Activated T-helper 1 cell treated with anti-CD3 and anti-CD28 coated beads, Interleukin-12 subunit alpha, Interleukin-12 subunit beta, Interleukin-2, Interleukin-4 antibody, amounts not matched to agents 30 ng/mL and 10 ng/mL and 1 ng/mL, durations not matched to agents 14 hours and 24 hours and 36 hours (primary cell): ENCODE measurements at places on chromosomes 1 and 21. TPM values are rescaled to one million over a fixed set of nuclear protein-coding genes. Genes with fewer than 3 reads are reported as not detected.
A peak's percentile ranks its signal among the peaks of the same experiment; 100 is the strongest.

- H3K27me3 ChIP-seq, result no peaks in the 10 kb centered on the region
- peaks cover 41% of the 10 kb centered on the region for H3K4me1 ChIP-seq
- H3K27ac ChIP-seq, result no peak overlapping the region
- no peak overlapping the region for H3K4me3 ChIP-seq
- DNase-seq, result no peak
- peaks cover 17% of the 10 kb centered on the region for H3K36me3 ChIP-seq
Measured at GRCh38 chr1:112937070-112937469, 18.9 kb downstream of the SLC16A1 start.

DNA sequence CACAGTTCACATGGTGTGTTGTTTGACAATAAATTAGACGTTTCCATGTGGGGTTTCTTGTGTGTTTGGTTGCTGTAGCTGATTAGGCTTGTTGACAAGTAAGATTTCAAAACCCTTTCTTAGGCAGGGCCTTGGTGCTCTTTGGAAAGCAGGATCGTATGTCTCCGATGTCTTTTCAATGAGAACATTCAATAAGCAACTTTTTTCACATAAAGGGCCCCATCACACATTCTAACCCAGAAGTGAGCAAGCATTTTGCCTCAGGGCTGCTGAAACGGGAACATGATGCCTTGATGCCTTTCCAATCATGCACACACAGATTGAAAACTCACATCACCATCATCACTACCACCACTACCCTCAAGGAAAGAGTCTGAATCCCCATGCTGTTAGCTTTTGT, 33.1 kb downstream of the LPAR3 start:
- no peak overlapping the region for H3K4me3 ChIP-seq
- peaks cover 63% of the 10 kb centered on the region for H3K4me1 ChIP-seq
- H3K27ac ChIP-seq, result no peak overlapping the region

- peak overlapping the region; percentile 45 for H3K4me3 ChIP-seq
- no peaks in the 10 kb centered on the region for H3K27me3 ChIP-seq
- H3K36me3 ChIP-seq, result peaks cover 2% of the 10 kb centered on the region
- H3K27ac ChIP-seq, result peak overlapping the region; percentile 85
Measured at GRCh38 chr1:168362991-168363390, 82.3 kb downstream of the TBX19 start.

DNA sequence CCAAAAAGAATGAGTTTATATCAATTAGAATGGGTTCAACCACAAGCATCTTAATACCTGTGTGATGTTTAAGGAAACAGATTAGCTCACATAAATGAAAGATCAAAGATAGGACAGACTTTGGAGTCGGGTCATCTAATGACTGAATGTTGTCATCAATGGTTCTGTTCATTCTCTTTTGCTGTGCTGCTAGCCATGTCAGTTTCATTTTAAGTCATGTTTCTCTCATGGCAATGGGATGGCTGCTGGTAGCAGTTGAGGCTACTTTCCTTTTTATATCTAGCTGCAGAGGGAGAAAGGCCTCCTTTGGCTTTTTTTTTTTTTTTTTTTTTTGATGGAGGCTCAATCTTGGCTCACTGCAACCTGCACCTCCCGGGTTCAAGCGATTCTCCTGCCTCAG, 86.9 kb upstream of the SPAG17 start:
- no peak for DNase-seq
- H3K4me3 ChIP-seq, result no peak overlapping the region
- no peaks in the 10 kb centered on the region for H3K4me1 ChIP-seq

- no peak overlapping the region for H3K27ac ChIP-seq
- H3K4me3 ChIP-seq, result no peak overlapping the region
- no peaks in the 10 kb centered on the region for H3K27me3 ChIP-seq
- H3K36me3 ChIP-seq, result no peaks in the 10 kb centered on the region
Measured at GRCh38 chr1:54604572-54605370, 18.6 kb downstream of the FAM151A start.

GRCh38 chr1:32813941-32814739, 3.0 kb downstream of the YARS1 start:
- H3K27me3 ChIP-seq, result no peaks in the 10 kb centered on the region
- DNase-seq, result no peak
- H3K27ac ChIP-seq, result peak overlapping the region; percentile 29
- peaks cover 59% of the 10 kb centered on the region for H3K36me3 ChIP-seq

DNA sequence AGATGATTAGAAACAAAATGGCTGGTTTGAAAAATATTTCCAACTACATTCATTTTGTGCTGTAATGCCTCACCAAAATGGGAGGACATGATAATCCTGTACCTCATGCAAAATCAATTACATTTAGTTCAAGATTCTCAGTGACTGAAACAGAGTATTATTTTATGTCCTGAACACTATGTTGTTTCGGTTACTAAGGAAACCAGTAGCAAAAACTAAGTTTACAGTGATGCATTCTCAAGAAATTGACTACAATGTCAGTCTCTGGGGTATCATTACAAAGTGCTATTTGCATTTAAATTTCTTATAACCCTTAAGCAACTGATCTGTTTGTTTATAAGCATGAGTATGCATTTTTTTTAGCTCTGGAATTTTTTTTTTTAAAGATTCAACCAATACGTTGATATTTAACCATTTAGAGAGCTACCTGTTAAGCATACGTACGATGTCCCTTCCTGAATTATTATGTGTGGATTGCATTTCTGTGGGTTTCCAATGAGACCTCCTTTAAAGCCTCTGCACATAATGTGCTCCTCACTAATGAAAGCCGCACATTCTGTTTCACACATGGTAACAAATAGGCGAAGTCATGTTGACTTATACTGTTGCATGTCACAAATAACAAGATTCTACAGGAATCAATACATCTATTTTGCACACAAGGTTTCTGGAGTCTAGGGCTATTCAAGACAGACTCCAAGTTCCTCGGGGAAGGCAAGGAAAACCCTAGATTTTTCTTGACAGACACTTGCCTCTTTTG, 1035.7 kb downstream of the ADGRL2 start:
- no peak overlapping the region for H3K27ac ChIP-seq
- no peaks in the 10 kb centered on the region for H3K4me1 ChIP-seq
- DNase-seq, result no peak
- H3K4me3 ChIP-seq, result no peak overlapping the region
- no peaks in the 10 kb centered on the region for H3K27me3 ChIP-seq
- H3K36me3 ChIP-seq, result no peaks in the 10 kb centered on the region

DNA sequence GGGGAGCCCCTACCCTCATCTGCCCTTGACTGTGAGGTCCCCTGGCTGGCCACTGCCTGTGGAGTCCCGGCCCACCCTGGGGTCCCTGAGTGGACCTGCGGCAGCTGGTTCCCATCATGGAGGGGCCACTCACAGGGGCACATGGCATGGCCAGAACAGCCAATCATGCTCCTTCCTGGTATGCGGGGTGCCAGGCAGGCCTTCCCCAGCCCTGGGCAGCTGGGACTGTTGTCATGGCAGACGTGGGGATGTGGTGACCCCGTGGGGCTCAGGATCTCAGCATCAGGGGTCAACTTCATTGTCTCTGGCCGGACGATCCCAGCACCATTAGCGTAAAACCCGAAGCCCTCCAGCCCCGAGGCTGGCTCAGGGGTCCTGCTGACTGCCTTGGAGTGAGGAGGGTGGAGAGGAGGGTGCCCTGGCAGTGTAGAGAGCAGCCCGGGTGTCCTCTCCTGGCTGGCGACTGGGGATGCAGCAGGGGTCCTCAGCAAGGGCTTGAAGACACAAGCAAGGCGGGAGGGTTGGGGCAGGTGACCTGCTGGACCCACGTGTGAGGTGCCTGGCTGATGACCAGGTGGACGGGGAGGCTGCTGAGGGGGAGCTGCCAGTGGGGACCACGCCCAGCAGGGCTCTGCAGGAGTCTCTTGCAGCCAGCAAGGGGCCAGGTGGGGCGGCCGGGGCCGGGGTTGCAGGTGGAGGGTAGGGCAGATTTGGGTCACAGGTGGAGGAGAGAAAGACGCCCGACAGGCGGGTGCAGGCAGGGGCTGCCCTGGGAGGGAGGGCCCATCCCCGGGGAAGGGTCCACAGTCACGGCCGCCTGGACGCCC, 45.1 kb downstream of the TRIM11 start:
- no peaks in the 10 kb centered on the region for H3K27me3 ChIP-seq
- H3K36me3 ChIP-seq, result no peaks in the 10 kb centered on the region
- H3K4me1 ChIP-seq, result no peaks in the 10 kb centered on the region
- H3K27ac ChIP-seq, result no peak overlapping the region
- H3K4me3 ChIP-seq, result no peak overlapping the region

GRCh38 chr1:173527151-173527826, 50.2 kb downstream of the PRDX6 start:
- no peaks in the 10 kb centered on the region for H3K27me3 ChIP-seq
- DNase-seq, result no peak
- H3K4me3 ChIP-seq, result no peak overlapping the region
- H3K36me3 ChIP-seq, result peaks cover 2% of the 10 kb centered on the region

GRCh38 chr1:205668951-205669340, 11.4 kb downstream of the SLC45A3 start:
- peaks cover 11% of the 10 kb centered on the region for H3K27me3 ChIP-seq
- H3K36me3 ChIP-seq, result no peaks in the 10 kb centered on the region
- no peak for DNase-seq
- H3K27ac ChIP-seq, result no peak overlapping the region
- H3K4me1 ChIP-seq, result no peaks in the 10 kb centered on the region

DNA sequence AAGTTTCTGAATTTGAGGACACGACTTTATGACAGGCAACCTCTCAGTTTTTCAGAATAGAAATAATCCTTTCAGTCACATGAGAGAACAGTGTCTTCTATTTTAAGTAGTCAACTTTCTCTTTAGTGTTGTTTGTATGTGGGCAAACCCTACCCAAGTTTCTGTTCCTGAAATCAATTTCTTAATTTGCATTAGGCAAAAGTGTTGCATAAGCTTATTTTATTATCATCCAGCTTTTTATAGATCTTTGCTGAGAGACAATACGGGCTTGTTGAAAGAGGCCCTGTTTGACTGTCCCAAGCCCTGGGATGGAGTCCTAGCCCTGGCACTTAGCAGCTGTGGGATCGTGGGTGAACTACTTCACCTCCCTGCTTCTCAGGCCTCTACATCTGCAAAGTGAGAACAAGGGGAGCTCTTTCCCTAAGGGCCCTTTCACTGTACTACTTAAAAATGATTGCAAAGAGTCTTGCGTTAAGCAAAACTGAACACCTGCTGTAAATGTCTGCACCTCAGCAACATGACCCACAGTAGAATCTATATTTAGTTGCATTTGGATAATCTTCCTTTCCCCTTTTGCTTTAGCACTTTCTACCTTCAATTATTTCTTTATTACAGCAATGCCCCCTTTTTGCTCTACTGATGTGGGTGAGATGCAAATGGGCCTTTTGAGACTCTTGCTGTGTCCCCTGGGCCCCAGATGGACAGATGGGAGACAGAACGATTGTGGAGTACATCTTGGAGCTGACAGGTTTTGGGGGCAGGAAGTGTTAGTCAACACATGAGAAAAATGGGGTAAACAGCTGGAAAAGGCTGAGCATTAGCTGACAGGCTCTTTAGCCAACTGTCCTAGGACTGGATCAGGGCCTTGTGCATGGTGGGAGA, 41.0 kb upstream of the SCAF4 start:
- no peak overlapping the region for H3K4me3 ChIP-seq
- H3K4me1 ChIP-seq, result no peaks in the 10 kb centered on the region
- H3K36me3 ChIP-seq, result no peaks in the 10 kb centered on the region
- H3K27me3 ChIP-seq, result peaks cover 2% of the 10 kb centered on the region
- no peak overlapping the region for H3K27ac ChIP-seq
- no peak for DNase-seq

DNA sequence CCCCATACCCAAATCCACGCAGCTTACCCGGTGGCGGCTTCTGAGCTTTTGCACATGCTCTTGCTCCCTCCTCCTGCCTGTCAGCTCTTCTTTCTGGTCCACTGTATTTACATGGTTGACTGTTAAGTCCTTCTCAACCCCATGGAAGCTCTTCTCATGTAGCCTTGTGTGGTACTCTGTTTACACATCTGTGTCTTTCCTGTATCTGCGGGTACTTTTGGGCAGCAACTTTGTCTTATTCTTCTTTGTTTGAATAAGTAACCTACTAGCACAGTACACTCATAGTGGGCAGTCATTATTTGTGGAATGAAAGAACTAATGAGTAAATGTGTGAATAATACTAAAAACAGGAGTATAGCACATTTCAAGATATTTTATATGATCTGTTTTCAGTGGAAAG, 88.5 kb upstream of the GPR88 start:
- H3K4me3 ChIP-seq, result peak overlapping the region; percentile 51
- H3K4me1 ChIP-seq, result peaks cover 86% of the 10 kb centered on the region
- H3K27me3 ChIP-seq, result no peaks in the 10 kb centered on the region

DNA sequence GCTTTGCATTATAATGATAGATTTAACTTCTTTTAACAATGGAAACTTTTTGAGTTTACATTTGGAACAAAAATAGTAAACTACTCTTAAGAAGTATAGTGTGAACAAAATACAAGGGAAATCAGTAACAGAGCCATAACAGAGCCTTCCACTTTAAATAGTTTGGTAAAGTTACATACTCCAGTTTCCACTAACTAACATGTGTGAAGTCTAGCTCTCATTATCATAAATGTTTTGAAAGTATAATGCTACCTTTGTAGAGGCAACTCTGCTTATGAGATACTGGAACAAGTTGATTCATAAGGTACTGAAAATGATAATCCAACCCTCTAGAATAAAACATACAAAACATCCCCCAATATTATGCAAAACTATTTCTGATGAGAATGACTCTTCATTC, 1155.1 kb upstream of the ADGRL2 start:
- no peaks in the 10 kb centered on the region for H3K27me3 ChIP-seq
- H3K27ac ChIP-seq, result no peak overlapping the region
- no peaks in the 10 kb centered on the region for H3K4me1 ChIP-seq
- DNase-seq, result no peak
- no peak overlapping the region for H3K4me3 ChIP-seq

- peaks cover 23% of the 10 kb centered on the region for H3K4me1 ChIP-seq
- H3K4me3 ChIP-seq, result no peak overlapping the region
- H3K27ac ChIP-seq, result no peak overlapping the region
- no peak for DNase-seq
Measured at GRCh38 chr1:25909040-25909439, 2.8 kb upstream of the STMN1 start.

- DNase-seq, result no peak
- H3K36me3 ChIP-seq, result peaks cover 6% of the 10 kb centered on the region
- peak overlapping the region; percentile 25 for H3K27ac ChIP-seq
- H3K27me3 ChIP-seq, result peaks cover under 1% of the 10 kb centered on the region
Measured at GRCh38 chr1:40310983-40311642, 6.0 kb downstream of the COL9A2 start.

DNA sequence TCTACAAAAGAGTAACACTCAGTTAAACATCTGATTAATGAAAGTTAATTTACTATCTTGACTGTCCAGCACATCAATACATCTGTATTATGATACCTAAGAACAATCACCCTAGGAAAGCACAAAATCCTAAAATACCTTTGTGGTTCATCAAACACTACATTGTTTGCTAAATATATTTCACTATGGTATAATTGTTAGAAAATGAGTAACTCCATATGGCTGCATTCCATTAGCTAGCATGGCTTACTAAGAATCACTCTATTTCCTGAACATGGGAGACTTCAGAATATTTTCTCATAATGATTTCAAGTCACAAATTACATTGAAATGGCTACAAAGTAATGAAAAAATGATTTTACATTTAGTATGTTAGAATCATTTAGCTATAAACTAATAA, 12.5 kb downstream of the TRMT1L start:
- DNase-seq, result no peak
- no peak overlapping the region for H3K4me3 ChIP-seq
- H3K4me1 ChIP-seq, result no peaks in the 10 kb centered on the region
- H3K27ac ChIP-seq, result no peak overlapping the region

TNFRSF18 gene
- 350 and 356 TPM in 2 replicates for total RNA-seq

ZNF672 gene
- total RNA-seq, result 42.3 and 45.2 TPM in 2 replicates

CD244 gene
- 0.13 TPM in 1 of 2 replicates, not detected in the other for total RNA-seq

RGSL1 gene
- not detected in 2 replicates for total RNA-seq

TRIM67 gene
- not detected in 2 replicates for total RNA-seq

KRTAP19-3 gene
- total RNA-seq, result not detected in 2 replicates
